ENCODE measurements at places on chromosomes 7 and 10.

DNA sequence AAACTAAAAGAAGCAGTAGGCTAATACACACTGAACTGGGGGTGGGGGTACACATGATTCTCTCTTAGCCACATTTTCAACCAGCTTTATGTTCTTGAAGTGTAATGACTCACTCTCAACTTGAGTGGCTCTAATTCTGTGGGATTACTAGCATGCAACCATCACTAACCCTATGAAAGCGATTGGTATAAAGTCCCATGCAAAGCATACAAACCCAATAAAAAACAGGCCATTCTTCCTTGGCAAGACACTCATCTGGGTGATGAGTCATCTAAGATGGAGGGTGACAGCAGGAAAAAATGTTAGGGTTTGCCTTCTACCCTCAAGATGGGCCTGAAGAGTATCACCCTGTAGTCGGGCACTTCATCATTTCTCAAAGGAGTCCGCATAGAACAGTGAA lies 14.9 kb upstream of the PON3 start:
- DNase-seq, result no peak

GRCh38 chr7:105602325-105603305 lies 21.3 kb upstream of the EFCAB10 start:
- no peak for DNase-seq

DNA sequence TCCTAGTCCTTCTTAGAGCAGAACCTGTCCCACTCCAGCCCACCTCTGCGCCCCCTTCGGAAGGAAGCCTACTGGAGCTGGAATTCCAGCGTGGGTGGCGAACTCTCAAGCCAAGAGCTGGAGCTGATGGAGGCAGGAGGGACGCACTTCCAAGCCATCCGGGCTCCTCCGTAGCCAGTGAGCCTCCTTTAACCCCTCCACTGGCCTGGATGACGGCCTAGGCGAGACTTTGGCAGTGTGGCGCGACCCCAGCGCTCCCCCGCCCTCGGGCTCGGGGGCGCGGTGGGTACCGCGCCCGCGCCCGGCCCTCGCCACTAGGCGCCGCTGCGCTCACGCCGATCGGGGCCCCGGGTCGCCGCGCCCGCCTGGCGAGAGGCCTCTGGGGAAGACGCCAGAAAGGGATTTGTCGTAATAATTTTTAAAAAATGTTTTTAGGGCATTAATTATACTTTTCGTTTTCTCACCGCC lies 5.1 kb upstream of the EMX2 start:
- no peak for DNase-seq

DNA sequence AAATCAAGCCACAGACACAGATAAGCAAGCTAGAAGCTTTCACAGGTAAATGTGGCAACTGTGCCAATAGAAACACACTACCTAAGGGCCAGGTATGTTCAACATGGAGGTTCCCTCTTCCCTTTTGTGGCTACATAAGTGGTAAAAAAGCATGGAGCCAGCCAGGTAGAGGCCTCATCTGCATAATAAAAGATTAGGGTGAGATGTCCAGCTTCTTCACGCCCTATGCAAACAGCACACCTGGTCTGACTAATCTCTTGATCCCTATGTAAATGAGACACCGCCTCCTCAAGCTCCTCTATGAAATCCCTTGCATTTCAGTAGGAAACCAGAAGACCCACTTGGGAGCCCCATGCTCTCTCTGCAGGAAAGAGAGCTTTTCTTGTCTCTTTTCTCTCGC lies 282.2 kb downstream of the NEBL start:
- DNase-seq, result no peak

DNA sequence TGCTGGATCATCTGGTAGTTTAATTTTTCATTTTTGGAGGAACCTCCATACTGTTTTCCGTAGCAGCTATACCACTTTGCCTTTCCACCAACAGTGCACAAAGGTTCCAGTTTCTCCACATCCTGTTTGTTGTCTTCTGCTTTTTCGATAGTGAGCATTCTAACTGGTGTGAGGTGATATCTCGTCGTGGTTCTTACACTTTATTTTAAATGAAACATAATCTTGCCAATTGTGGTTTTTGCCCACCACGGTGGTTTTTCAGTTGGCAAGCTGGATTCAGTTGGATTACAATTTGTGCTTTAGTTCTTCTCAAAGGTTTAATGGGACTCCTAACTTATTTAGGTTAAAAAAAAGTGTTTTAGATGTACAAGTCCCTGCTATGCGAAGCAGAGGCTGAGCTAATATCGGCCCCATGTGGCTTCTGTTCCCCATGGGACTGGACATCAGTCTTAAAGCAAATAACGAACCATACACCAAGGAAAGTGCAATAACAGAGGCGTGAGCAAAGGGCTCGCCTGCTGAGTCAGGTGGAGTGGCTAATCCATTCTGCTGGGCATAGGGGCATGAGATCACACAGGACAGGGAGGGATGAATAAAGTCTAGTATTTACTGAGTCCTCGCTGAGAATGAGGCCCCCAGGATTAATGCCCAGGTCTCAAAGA lies 153.6 kb downstream of the AOAH start:
- DNase-seq, result no peak

- no peak for DNase-seq
Measured at GRCh38 chr7:74334030-74334429, 44.8 kb downstream of the CLIP2 start.

- no peak for DNase-seq
Measured at GRCh38 chr10:28291881-28292297, 11.0 kb downstream of the MPP7 start.

DNA sequence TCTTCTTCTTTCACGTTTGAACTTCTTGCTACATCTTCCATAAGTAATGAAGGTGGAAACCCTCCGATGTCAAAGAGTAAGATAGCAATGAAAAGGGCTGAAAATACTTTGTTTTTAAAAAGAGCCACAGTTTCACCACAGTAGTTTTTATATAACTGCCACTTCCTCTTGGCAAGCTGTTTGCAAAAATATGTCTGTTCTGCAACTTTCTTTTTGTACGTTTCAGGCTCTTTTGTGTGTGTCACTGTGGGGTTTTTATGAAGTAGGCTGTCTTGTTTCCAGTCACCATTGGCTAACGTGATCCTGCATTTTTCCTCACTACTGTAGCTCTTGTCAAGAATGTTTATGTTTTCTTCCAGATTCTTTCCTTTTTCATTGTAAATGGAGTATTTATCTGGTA lies 55.6 kb downstream of the SLC16A9 start:
- no peak for DNase-seq

DNA sequence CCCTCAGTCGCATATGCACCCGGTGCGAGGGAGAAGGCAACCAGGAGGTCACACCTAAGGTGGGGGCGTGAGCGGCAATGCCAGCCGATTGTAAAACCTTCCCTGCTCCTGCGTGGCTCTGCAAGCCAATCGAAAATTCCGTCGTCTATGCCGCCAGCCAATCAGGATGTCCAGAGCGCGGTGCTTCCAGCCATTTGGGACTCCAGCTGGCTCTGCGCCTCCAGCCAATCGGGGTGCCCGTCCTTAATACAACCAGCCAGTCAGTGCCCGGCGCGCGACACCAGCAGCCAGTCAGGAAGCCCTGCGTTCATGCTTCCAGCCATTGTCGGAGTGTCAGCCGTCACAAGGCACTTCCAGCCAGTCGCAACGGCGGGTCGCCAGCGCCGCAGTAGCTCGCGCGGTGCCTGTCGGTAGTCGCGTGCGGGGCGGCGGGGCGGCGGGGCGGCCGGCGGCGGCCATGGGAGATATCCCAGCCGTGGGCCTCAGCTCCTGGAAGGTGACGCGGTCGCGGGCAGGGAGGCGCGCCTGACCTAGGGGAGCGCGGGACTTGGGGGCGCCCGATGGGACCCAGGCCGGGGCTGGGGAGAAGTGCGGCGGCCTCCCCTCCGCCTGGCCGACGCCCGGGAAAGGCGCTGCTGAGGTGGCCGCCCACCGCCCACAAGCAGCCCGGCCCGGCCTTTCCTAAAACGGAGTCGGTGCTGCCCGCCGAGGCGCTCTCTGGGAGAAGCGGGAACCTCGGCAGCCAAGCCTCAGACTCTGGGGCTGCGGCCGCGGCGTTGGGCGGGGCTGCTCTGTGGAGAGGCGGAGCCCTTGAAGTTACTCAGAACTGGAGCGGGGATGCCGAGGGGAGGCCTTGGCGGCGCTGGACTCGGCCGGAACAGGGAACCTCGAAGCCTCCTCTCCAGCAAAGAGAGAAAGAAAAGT lies at the start of gene AKR1E2:
Gene AKR1E2 (plus strand): TSS at position 340 of the 924 bp plus-strand sequence. CDS start 118 bp downstream, at position 458.
- no peak for DNase-seq

DNA sequence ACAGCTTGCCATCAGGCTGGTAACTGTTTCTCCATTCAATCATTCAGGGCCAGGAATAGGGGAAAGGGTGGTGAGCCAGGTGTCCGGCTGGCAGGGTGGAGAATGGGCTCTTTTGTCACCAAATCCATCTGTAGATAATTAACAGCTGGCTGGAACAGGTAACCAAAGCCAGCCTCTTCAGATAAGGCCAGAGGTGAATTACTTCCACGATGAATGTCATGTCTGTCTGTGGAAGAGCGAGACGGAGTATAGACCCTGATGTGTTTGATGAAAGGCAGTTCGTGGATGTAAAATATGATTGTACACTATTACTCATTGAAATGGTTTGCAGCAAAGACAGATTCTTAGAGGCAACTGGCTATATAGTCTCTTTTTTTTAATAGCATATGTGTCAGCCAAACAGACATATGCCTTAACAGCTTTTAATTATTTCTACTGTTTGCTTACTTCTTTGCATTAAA lies 149.8 kb downstream of the KLF6 start:
- no peak for DNase-seq

- DNase-seq, result no peak
Measured at GRCh38 chr7:65974191-65974801, 7.7 kb downstream of the GUSB start.

DNA sequence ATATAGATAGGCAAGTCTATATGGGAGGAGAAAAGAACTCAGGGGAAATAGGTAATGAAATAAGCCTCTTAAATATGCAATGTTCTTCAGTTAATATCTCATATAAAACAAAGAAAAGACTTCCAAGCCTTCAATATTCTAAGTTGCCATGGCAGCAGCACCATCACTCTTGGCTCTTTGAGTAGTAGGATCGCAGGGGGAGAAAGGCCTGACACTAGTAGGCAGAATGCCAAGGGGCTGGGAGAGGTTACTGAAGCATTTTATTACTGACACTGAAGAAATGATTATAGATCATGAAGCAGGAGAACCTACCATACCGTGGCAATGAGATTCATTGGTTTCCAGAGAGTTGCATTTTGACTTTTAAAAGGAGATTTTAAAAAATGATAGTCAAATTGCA lies 193.9 kb downstream of the NXPH1 start:
- no peak for DNase-seq

DNA sequence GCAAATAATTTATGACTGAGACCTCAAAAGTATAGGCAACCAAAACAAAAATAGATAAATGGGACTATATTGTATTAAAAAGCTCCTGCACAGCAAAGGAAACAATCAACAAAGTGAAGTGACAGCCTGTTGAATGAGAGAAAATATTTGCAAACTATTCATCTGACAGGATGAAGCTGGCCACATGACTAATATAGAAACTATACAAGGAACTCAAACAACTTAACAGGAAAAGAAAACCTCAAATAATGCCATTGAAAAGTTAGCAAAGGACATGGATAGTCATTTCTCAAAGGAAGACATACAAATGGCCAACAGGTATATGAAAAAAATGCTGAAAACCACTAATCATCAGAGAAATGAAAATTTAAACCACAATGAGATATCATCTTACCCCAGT lies 245.1 kb downstream of the STK31 start:
- DNase-seq, result no peak

DNA sequence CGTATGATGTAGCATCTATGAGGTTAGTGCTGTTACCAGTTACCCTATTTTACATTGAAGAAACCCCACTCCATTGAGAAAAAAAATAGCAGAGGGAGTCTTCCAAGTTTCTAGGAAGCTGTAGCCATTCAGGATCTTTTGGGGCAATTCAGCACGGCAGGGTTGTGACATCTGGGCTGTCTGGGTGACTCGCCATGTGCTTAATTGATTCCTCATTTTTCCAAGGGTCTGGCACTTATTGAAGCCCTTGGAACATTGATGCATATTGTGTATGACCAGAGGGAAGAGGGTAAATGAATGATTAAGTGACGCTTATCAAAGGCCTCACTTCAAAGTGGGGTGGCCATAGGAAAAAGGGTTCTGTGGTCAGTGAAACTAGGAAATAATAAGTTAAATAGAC lies 248.7 kb downstream of the ARHGAP12 start:
- no peak for DNase-seq

GRCh38 chr10:60604342-60604741 lies 173.9 kb upstream of the CDK1 start:
- no peak for DNase-seq

GRCh38 chr7:88111140-88111743 lies 108.6 kb downstream of the SRI start:
- DNase-seq, result no peak

DNA sequence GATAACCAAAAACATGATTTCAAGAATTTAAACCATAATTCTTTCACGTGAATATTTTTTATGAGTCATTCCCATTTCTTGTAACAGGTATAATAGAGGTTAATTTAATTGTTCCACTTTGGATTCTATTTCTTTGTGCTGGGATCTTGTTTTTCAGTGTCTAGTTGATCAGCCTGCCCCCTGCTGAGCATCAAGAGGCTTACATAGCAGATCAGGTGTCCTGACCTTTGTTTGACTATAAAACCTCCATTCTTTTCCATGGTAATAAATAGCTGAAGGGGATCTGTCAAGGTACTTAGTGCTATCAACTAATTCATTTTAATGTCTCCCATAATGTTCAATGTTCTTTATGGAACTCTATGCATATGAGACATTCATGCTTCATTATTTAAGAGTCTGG lies 4.9 kb downstream of the COL17A1 start:
- DNase-seq, result no peak

DNA sequence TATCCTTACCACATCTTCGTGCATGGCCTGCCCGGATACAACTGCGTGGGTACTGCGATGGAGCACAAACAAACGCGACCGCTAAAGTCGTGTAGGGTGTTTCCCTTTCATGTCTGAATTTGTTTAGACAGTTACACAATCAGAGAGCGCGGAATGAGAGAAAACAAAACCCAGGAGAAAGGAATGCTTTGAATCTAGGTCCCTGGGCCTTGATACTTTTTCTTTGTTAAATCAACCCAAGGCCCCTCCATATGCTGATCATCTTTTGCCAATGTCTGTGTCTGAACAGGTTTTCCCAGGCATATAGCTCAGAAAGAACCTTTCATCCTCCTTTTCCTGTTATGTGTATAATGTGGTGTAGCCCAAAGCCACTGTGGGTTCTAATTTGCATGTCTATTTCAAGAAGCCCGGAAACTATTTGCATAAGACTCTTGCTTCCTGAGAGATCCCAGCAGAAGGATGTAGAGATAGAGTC lies 145.8 kb downstream of the FRMD4A start:
- no peak for DNase-seq

GRCh38 chr7:99449326-99449725 lies 10.6 kb downstream of the CPSF4 start:
- DNase-seq, result no peak

DNA sequence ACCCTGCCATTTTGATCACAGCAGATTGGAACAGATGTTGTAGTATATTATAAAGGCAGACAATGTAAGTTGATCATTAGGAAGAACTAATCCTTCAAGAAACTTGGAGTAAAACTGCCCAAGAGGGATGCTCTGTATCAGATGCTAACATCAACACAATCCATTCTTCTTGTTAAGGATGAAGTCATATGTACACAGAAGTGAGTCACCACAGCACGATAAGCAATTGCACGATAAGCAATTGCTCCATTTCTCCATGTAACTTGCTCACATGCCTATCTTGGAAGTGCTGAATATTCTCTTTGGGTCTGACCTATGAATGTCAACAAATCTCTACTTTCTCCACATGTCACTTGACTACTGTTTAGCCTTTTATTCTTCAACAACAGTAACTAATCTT lies 41.5 kb upstream of the DMTF1 start:
- no peak for DNase-seq
